ENCODE measurements at places on chromosomes 5 and 9. TPM values are rescaled to one million over a fixed set of nuclear protein-coding genes. Genes with fewer than 3 reads are reported as not detected.

Gene FYB1
- 0.55 TPM for total RNA-seq

Gene AMBP
- not detected for total RNA-seq

Gene FIBCD1
- not detected for total RNA-seq

Gene ADAMTS13
- 1.9 TPM for total RNA-seq

Gene TRIM36
- 8.9 TPM for total RNA-seq

Gene KIF4B
- not detected for total RNA-seq

GRCh38 chr5:56352808-56353590 is 119.9 kb upstream of the ANKRD55 start:
- no peaks in the 10 kb centered on the region for H3K36me3 ChIP-seq
- H3K27me3 ChIP-seq, result no peaks in the 10 kb centered on the region
- H3K4me1 ChIP-seq, result peaks cover 12% of the 10 kb centered on the region
- no peak overlapping the region for H3K4me3 ChIP-seq
- no peak overlapping the region for H3K27ac ChIP-seq

- peak overlapping the region; percentile 73 for H3K27ac ChIP-seq
- H3K4me3 ChIP-seq, result peak overlapping the region; percentile 77
- H3K27me3 ChIP-seq, result no peaks in the 10 kb centered on the region
- peaks cover 14% of the 10 kb centered on the region for H3K4me1 ChIP-seq
- DNase-seq, result peak; percentile 17
These were observed 62.4 kb upstream of the FSD1L start for GRCh38 chr9:105385381-105385985.

- no peaks in the 10 kb centered on the region for H3K4me1 ChIP-seq
- no peak for DNase-seq
- no peak overlapping the region for H3K27ac ChIP-seq
These were observed 11.2 kb upstream of the TRIO start for GRCh38 chr5:14131855-14132503.

DNA sequence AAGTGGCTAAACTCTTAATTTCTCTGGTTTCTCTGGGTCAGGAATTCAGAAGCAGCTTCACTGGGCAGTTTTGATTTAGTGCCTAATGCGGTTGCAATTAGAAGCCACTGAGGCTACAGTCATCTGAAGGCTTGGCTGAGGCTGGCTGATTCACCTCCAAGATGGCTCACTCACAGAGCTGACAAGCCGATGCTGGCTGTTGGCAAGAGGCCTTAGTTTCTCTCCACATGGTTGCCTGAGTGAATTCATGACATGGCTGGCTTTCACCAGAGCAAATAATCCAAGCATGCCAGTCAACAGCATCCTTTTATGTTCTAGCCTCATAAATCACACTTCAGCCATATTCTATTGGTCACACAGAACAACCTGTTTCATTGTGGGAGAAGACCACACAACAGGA is 2.8 kb upstream of the CDK7 start:
- H3K27me3 ChIP-seq, result no peaks in the 10 kb centered on the region
- H3K4me3 ChIP-seq, result no peak overlapping the region
- peaks cover 17% of the 10 kb centered on the region for H3K4me1 ChIP-seq
- H3K36me3 ChIP-seq, result peaks cover 27% of the 10 kb centered on the region
- no peak overlapping the region for H3K27ac ChIP-seq
- no peak for DNase-seq

- H3K27ac ChIP-seq, result no peak overlapping the region
- no peak overlapping the region for H3K4me3 ChIP-seq
- no peaks in the 10 kb centered on the region for H3K4me1 ChIP-seq
- peaks cover 3% of the 10 kb centered on the region for H3K36me3 ChIP-seq
These were observed 59.4 kb downstream of the MED27 start for GRCh38 chr9:132020272-132020671.

DNA sequence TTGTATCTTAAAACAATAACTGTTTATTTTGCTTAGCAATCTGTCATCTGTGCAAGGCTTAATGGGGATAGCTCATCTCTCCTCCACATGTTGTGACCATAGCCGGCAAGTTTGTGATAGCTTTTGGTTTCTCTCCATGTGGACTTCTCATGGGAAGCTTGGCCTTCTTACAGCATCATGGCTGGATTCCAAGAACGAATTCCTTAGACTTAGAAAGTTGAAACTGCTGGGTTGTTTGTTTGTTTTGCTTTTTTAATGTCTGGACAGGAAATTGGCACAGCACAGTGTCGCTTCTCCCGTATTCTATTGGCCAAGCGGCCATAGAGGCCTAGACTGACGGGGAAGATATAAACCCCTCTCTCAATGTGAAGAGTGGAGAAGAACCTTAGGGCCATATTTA is 61.0 kb upstream of the PRDM9 start:
- no peak for DNase-seq
- no peaks in the 10 kb centered on the region for H3K36me3 ChIP-seq
- no peaks in the 10 kb centered on the region for H3K4me1 ChIP-seq
- no peaks in the 10 kb centered on the region for H3K27me3 ChIP-seq

Data from activated B cell treated with CpG ODN at 0.5 μM for 24 hours (primary cell).